ENCODE measurements at places on chromosomes 2 and 18.
A peak's percentile ranks its signal among the peaks of the same experiment; 100 is the strongest.

- DNase-seq, result no peak
Observed at GRCh38 chr2:182973441-182974352, 64.6 kb downstream of the NCKAP1 start.

- DNase-seq, result peak; percentile 85
Observed at GRCh38 chr2:231674587-231675338, 33.6 kb upstream of the PTMA start.

- no peak for DNase-seq
Observed at GRCh38 chr2:5696945-5697521, 4.8 kb downstream of the SOX11 start.

DNA sequence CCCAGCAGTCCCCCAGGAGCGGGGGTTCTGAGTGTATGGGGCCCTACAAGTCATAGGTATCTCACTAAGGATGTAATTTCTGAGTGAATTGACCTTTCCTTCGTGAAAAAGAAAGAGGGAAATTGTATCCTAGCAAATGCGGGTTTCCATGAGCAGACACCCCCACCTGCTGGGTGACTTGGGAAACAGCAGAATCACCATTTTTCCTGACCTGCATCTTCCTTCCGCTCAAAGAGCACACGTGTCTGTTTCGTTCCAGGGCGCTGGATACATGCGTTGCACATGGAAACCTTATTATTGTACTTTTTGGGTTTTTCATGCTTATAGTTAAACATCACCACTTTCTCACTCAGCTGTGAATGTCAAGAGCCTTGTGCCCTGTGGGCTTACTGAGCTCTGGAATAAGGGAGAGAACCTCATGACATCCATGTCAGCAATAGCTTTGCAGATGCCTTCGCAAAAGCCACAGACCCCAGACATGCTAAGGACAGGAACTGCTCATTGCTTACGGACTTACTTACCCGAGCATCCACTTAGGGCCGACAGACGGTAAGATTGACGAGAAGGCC, 132.8 kb downstream of the TPO start:
- DNase-seq, result no peak

- DNase-seq, result no peak
Observed at GRCh38 chr2:138391946-138392345, 109.6 kb upstream of the SPOPL start.

DNA sequence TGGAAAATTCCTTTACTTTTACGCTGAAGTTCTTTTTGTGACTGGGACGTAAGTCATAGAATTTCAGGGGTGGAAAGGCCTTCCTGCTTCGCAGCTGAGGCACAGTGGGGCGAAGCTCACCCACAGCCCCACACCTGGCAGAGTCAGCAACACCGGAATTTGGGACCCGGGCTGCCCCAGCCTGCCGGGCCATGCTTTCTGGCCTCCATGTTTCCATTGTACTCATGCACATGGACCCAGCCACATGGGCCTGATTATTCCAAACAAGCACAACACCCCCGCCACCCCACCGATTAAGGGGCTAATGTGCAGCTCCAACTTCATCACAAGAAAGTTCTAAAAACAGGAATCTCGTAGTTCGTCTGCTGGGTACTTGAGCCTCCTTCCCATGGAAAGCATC, 82.5 kb downstream of the CABLES1 start:
- no peak for DNase-seq
